HS-27A (cell line): ENCODE measurements at places on chromosomes 6 and 20.

- no peak for DNase-seq
Measured at GRCh38 chr6:169880516-169880915, 129.1 kb downstream of the ERMARD start.

DNA sequence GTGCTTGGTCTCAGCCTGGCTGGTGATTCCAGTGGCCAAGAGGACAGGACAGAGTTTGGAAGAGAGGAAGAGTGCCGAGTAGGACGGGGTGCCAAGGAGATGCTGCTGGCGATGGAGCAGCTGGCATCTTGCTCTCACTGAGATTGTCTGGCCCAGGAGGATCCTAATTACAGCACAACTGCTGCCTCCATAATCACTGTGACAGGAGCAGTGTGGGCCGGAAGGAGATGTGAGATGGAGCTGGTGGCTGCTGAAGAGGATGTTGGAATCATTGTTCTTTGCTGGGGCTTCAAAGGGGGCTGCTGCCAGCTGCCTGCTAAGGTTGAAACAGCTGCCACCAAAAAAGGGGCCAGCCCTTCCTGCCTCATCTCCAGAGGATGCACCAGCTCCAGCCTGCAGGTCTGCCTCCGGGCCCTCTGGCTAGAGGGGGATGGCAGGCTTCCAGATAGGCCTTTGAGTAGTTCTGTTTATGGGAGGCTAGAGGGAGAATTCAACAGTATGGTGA lies 214.4 kb downstream of the RNF144B start:
- DNase-seq: no peak

DNA sequence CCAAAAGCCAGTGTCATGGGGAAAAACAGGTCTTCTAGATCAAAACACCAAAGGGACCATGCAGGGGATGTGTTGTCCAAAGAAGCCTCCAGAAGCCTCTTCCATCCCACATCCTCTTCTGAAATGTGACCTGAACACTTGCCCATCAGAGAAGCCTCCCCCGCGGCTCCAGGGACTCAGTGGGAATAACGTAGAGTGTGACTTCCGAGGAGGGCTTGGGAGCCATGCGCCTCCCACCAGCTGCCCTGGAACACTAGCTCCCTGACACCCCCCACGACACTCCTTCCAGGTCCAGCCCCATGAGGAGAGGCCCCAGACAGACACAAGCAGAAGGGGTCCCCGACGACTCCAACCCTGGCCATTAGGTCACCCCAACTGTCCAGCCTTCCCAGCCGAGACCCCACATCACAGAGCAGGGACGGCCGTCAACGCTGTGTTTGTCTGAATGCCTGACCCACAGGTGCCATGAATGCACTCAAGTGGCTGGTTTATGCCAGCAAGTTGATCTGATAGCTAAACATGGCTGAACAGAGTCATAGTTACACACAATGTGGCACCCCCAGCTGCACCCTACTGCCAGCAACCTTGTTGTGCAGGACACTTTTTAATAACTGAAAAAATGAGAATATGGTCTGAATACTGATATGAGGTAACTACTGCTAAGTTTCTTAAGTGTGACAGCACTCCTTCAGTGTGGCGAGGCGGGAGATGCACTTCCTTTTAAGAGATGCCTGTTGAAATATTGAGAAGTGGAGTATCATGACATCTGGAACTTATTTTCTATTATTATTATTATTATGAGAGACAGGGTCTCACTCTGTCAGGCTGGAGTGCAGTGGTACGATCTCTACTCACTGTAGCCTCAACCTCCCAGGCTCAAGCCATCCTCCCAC lies 58.0 kb downstream of the GINS1 start:
- no peak for DNase-seq

DNA sequence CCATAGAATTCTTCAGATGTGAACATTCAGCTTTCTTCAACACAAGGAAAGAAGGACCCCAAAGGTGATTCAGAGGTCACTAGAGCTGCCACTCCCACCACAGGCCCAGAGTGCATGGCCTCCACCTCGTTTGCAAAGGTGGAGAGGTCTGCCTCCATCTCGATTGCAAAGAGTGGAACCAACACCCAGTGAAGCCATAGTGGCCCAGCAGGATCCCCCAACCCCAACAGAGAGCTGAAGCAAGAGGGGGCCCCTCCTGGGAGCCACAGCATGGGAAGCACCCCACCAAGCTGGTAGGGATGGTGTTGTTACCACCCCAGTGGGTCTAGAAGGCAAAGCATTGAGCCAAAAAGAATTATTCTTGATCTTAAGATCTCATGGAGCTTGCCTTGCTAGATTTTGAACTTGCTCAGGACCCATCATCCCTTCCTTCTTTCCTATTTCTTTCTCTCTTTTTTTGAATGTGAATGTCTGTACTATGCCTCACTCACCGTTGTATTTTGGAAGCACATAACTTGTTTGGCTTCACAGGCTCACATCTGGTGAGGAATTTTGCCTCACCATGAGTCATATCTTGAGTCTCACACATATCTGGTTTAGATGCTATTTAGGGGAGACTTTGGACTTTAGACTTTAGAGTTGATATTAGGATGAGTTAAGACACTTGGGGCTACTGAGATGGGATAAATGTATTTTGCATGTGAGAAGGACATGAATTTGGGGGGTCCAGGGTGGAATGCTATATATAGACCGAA lies 119.2 kb downstream of the ANKRD60 start:
- peak; percentile 90 for DNase-seq

GRCh38 chr20:42483730-42484303 lies 705.9 kb downstream of the PTPRT start:
- DNase-seq: no peak

GRCh38 chr6:97064578-97064977 lies 140.1 kb downstream of the KLHL32 start:
- DNase-seq: no peak

DNA sequence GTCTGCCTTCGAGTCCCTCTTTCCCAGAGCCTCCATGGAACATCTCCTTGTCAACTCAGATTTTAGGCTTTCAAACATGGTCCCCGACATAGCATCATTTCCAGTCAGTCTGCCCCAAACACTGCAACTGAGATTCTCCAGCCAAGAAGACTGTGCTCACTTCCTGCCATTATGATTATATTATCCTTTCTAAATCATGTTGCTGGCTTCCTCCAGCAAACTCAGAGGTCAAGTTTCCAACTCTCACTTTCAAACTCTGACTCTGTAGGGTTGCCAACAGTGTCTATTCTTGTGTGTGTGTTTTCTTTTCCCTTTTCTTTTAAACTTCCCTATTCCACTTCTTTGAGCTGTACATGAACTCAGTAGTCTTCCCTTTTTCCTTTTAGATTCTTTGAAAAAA lies 61.2 kb upstream of the TRAF3IP2 start:
- DNase-seq: no peak

DNA sequence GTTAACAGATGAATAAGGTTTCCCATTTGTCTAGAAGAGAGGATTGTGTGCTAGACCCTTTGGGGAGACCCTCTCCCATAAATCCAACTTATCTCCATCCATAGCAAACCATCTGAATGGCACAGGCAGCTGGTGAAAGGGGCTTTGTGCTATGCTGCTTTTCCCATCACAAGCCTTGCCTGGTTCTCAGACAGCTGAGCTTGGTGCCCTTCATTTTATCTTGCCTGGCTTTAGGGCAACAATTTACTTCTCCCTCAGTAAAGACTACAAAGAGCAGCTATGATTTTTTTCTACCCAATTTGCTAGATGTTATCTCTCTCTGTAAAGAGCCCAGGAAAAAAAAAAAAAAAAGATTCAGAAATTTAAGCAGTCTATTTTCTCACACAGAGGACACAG lies 117.0 kb upstream of the COL21A1 start:
- no peak for DNase-seq

DNA sequence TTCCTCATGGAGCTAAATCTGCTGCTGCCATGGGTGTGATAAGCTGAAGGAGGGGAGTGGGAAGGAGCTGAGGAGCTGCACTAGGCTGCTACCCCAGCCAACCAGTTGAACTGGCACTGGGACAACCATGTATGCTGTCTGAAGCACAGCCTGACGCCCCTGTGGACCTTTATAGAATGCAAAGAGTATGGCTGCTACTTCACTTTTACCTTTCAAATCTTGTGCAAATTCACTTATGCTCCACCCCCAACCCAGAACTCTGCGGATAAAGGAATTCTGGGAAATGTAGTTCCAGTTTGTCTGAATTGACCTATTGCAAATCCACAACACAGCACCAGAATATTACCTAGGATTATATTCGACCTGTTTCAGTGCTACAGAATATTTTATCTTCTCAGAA lies 217.4 kb upstream of the SLC35B3 start:
- DNase-seq: no peak

- peak; percentile 95 for DNase-seq
Measured at GRCh38 chr6:154410619-154411072, 54.0 kb upstream of the IPCEF1 start.

DNA sequence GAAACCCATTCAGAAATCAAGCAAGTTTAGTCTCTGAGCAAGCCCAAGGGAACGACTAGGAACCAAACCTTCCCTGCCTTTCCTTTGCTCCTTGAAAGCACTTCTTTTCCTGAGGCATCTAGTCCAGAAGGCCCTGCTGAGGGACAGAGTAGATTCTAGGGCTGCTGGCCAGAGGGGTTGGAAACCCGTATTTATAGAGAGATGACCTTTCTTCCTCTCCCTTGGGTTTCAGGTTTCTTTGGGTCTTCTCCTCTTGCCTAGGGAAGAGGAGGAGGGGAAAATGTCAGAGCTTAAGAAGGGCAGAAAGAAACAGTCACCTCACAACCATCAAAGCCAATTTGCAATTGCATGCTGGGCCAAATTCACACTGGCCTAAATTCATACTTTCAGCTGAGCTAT lies 5.8 kb downstream of the APOBEC2 start:
- no peak for DNase-seq

DNA sequence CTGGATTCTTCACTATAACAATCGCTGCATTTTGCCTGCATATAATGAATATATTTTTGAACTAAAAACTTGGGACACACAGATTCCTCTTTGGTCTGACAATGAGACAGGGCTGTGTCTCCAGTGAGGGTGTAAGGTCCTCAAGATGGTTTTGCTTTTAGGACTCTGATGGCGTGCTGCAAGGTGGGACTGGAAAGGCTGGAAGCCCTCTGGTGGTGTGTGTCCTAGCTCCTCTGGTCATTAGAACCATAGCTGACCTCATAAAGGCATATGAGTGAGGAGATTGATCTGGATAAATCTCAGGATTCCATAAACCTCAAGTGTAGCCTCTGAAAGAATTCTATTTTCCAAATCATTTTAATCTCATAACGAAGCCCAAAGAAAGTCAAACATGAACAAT lies 108.4 kb upstream of the ASF1A start:
- no peak for DNase-seq

GRCh38 chr20:34369265-34369664 lies 6.2 kb downstream of the ITCH start:
- no peak for DNase-seq

DNA sequence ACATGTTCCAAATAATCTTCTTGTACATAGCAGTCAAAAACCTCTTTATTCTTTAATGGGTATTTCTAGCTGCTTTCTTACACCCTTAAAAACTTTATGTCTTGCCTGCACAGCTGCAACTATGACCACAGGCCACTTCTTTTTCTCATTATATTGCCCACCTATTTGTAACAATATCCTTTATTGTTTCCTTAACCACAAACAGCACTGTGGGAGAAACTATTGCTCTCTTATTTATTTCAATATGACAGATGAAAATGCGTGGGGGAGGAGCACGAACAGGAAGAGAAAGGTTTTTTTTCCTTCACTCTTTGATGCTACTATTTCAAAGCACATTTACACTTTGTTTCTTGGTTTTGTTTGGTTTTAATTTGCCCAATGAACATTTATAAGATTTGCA lies 253.5 kb downstream of the GJA1 start:
- no peak for DNase-seq

- DNase-seq: no peak
Measured at GRCh38 chr20:47785311-47785853, at the start of gene SULF2. TSS of gene SULF2 (minus strand) at chr20:47785481. CDS start at chr20:47757363, 28,118 bp downstream.

DNA sequence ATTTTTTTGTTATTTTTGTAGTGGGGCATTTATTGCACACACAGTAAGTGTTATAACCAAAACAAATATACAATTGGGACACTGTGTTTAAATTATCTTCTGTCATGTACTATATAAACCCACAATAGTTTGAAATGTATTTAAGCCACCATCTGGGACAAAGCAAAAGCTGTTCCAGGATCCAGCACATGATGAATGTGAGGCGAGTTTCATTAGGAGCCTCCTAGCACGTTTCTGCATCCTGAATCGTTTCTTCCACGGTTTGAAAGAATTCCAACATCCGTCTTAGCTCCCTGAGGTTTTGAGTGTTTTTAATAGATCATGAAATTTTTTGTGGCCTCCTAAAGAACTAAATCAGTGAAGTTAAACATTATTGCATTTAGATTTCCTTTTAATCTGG lies 65.8 kb downstream of the EYA4 start:
- DNase-seq: no peak

- DNase-seq: no peak
Measured at GRCh38 chr6:127475823-127476176, 16.6 kb upstream of the KIAA0408 start.

- no peak for DNase-seq
Measured at GRCh38 chr20:38866265-38867061, 59.8 kb upstream of the FAM83D start.

DNA sequence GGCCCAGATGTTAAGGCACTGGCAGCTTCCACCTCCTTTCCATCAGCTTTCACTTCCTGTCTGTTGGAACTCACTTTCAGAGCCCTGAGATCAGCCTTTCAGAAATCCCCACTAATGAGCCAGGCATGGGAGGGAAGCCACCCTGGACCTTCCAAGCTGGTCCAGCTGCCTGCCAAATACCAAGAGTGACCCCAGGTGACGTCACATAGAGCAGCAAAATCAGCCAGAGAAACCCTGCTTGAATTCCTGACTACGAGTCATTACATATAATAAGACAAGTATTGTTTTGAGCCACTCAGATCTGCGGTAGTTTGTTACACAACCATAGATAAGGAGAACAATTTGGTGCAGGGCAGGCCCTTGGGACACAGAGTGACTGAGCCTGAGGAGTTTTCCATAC lies 556.0 kb upstream of the JAG1 start:
- DNase-seq: peak; percentile 93

- DNase-seq: no peak
Measured at GRCh38 chr6:53828215-53828614, 33.4 kb downstream of the LRRC1 start.

GRCh38 chr6:122788208-122788607 lies 850 bp upstream of the SMPDL3A start:
- no peak for DNase-seq

DNA sequence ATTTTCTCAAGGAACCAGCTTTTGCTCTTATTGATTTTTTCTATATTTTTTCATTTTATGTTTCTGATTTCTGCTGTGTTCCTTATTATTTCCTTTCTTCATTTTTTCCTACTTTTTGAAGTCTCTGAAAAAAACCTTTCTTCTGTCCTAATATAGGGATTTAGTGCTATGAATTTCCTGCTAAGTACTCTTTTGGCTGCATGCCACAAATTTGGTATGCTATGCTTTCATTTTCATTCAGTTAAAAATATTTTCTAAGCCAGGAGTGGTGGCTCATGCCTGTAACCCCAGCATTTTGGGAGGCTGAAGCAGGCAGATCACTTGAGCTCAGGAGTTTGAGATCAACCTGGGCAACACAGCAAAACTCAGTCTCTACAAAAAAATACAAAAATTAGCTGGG lies 30.6 kb downstream of the SIRPD start:
- DNase-seq: no peak

GRCh38 chr6:42229506-42230119 lies 12.0 kb upstream of the MRPS10 start:
- DNase-seq: no peak

- DNase-seq: no peak
Measured at GRCh38 chr20:39103732-39104131, 141.6 kb downstream of the DHX35 start.
